Activated CD4-positive, alpha-beta memory T cell treated with anti-CD3 and anti-CD28 coated beads for 36 hours (primary cell): ENCODE measurements at places on chromosomes 11 and 22. TPM values are rescaled to one million over a fixed set of nuclear protein-coding genes. Genes with fewer than 3 reads are reported as not detected.

Gene PRG3
- not detected for total RNA-seq

GRCh38 chr11:68749229-68750123, 1.8 kb downstream of the TESMIN start:
- H3K4me1 ChIP-seq = peaks cover 12% of the 10 kb centered on the region
- peak overlapping the region; percentile 50 for H3K4me3 ChIP-seq
- H3K27me3 ChIP-seq = no peaks in the 10 kb centered on the region
- no peak overlapping the region for H3K27ac ChIP-seq
- no peaks in the 10 kb centered on the region for H3K36me3 ChIP-seq

DNA sequence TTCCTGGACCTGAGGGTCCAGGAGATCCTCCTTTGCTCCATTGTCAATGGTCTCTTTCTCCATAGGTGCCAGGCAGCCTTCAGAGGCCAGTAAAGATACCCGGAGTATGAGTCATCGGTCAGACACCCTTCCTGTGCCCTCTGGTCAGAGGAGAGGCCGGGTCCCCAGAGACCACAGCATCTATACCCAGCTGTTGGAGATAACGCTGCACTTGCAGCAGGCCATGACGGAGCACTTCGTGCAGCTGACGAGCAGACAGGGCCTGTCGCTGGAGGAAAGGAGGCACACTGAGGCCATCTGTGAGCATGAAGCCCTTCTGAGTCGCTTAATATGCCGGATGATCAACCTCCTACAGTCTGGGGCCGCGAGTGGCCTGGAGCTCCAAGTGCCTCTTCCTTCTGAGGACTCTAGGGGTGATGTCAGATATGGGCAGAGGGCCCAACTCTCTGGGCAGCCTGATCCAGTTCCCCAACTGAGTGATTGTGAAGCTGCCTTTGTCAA, at the start of gene ACCSL:
Gene ACCSL (plus strand): TSS at position 51 of the 501 bp plus-strand sequence. CDS start 56 bp downstream, at position 107.
- H3K4me3 ChIP-seq = no peak within 1 kb of the TSS
- H3K27ac ChIP-seq = no peak within 1 kb of the TSS
- H3K4me1 ChIP-seq = no peaks in the 10 kb centered on the region
- H3K27me3 ChIP-seq = peaks cover 6% of the 10 kb centered on the region
- DNase-seq = no peak

Gene SLC16A8
- total RNA-seq = 0.17 TPM

GRCh38 chr11:125111001-125111342, 454 bp downstream of the TMEM218 start:
- H3K27me3 ChIP-seq = no peaks in the 10 kb centered on the region
- H3K27ac ChIP-seq = peak overlapping the region; percentile 82
- H3K36me3 ChIP-seq = no peaks in the 10 kb centered on the region
- peak; percentile 22 for DNase-seq

DNA sequence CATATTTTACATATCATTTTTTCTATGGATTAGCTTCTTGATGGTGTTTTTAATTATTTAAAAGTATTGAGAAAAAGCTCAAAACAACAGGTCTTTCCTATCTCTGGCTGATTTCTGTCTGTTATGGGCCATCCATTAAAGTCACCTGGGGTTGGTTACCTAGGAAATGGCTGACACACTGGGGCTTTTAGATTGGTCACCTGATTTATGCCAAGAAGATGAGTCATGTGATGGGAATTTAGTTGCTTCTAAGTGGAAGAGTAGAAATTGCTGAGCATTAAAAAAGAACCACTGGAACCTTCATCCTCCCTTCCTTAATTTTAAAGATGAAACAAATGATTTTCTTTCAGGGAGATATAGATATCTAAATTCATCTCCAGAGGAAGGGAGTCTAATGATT, 48.8 kb upstream of the LARGE1 start:
- no peak overlapping the region for H3K4me3 ChIP-seq
- no peaks in the 10 kb centered on the region for H3K36me3 ChIP-seq
- no peak overlapping the region for H3K27ac ChIP-seq
- no peaks in the 10 kb centered on the region for H3K27me3 ChIP-seq

Gene TMEM25
- total RNA-seq = 13.0 TPM

- peaks cover 50% of the 10 kb centered on the region for H3K4me1 ChIP-seq
- peaks cover 36% of the 10 kb centered on the region for H3K36me3 ChIP-seq
- DNase-seq = no peak
- no peak overlapping the region for H3K4me3 ChIP-seq
- H3K27me3 ChIP-seq = no peaks in the 10 kb centered on the region
- no peak overlapping the region for H3K27ac ChIP-seq
These were observed 4.2 kb downstream of the FIBP start for GRCh38 chr11:65883786-65884715.

GRCh38 chr11:64238999-64239398, 1.9 kb upstream of the FKBP2 start:
- peak overlapping the region; percentile 39 for H3K27ac ChIP-seq
- peaks cover 41% of the 10 kb centered on the region for H3K4me1 ChIP-seq
- no peak for DNase-seq

GRCh38 chr11:87722756-87723565, 452.3 kb downstream of the RAB38 start:
- no peaks in the 10 kb centered on the region for H3K36me3 ChIP-seq
- no peak overlapping the region for H3K27ac ChIP-seq
- H3K27me3 ChIP-seq = no peaks in the 10 kb centered on the region
- H3K4me3 ChIP-seq = no peak overlapping the region
- H3K4me1 ChIP-seq = no peaks in the 10 kb centered on the region
- no peak for DNase-seq

GRCh38 chr11:75482931-75483469, 42.7 kb downstream of the GDPD5 start:
- no peak overlapping the region for H3K4me3 ChIP-seq
- H3K27ac ChIP-seq = no peak overlapping the region
- H3K36me3 ChIP-seq = no peaks in the 10 kb centered on the region
- no peaks in the 10 kb centered on the region for H3K4me1 ChIP-seq
- no peak for DNase-seq

Gene KCNJ11
- total RNA-seq = 0.57 TPM

DNA sequence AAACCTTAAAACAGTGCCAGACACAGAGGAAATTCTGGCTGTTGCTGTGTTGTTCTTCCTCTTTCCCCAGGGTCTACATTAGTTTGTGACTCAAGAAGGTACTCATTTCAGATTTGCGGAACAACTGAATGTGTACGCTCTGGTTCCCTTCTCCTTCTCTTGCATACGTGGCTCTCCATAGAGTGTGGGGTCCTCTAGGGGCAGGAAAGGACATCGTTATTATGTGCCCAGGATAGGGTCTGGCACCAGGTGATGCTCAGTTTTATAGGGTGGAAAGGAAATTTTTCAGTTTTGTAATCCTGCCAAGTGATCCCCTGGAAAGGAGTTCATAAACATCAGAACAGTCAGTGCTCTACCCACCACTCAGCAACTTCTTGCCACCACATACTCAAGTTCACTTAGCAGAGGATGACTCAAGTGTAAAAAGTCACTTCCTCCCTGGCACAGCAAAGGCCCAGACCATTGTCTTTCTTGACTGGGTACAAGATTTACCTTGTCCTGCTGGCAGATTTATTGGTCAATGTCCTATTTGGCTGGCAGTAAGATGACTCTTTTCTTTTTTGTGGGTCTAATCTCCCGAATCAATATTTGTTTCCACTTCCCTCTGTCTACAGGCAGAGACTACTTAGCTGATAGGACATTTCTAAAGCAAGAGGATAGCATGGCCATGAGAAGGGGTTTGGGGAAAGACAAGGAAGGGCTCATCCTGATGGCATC, 246.0 kb upstream of the TENM4 start:
- H3K27me3 ChIP-seq = no peaks in the 10 kb centered on the region
- no peaks in the 10 kb centered on the region for H3K36me3 ChIP-seq
- H3K4me3 ChIP-seq = no peak overlapping the region
- H3K4me1 ChIP-seq = no peaks in the 10 kb centered on the region
- no peak for DNase-seq

GRCh38 chr11:133659538-133660201, 127.4 kb upstream of the OPCML start:
- no peaks in the 10 kb centered on the region for H3K36me3 ChIP-seq
- no peaks in the 10 kb centered on the region for H3K4me1 ChIP-seq
- no peak overlapping the region for H3K4me3 ChIP-seq
- no peaks in the 10 kb centered on the region for H3K27me3 ChIP-seq
- no peak overlapping the region for H3K27ac ChIP-seq

DNA sequence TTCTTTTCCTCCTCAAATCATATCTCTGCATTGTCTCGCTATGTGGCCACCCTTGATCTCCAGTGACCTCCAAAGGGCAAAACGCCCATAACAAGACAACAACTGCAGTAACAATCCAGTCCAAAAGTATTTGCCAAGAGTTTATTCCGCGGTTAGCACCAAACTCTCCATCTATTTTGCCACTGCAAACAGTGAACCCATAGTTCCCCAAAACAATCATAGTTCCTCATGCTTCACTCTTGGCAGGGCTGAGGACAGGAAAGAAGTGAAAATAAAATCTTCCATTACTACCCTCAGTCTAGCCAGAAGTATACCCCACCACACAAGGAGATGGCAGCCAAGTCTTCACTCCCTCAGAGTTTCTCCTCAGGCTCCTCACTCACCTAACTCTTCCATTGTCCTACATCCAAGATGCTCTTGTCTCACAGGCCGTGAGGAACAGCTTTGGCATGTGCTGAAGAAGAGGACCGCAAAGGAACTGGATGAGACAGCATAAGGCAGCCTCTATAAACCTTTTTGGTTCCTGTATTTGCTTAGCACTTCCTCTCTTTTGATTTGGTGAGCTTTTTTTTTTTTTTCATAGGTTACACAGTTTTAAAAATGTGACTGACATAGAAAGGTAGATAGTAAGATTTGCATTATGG, at the start of gene LPXN:
Gene LPXN (minus strand): TSS at position 480 of the 644 bp plus-strand sequence. CDS start 84 bp downstream, at position 396.
- peaks cover 35% of the 10 kb centered on the region for H3K4me1 ChIP-seq
- peak; percentile 67 for DNase-seq
- peaks cover 36% of the 10 kb centered on the region for H3K36me3 ChIP-seq
- H3K27ac ChIP-seq = peak within 1 kb of the TSS; percentile 100

DNA sequence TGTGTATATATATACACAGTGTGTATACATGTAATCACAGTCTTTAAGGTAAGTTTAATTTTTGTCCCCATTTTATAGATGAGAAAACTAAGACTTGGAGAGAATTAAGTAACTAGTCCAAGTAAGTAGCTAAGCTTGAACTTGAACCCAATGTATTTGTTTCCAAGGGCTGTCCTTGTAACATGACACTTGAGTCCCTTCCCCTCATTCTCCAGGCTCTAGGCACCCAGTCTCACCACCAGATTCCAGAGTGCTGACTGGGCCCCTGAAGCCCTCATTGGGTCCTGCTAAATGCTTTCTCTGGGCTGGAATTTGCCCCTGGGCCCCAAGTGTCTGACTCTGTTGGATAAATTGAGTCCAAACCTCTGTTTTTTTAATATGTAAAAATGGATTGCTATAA, 45.5 kb downstream of the ADM start:
- no peak overlapping the region for H3K27ac ChIP-seq
- peaks cover 9% of the 10 kb centered on the region for H3K27me3 ChIP-seq
- H3K4me1 ChIP-seq = no peaks in the 10 kb centered on the region
- no peak for DNase-seq
- no peak overlapping the region for H3K4me3 ChIP-seq

DNA sequence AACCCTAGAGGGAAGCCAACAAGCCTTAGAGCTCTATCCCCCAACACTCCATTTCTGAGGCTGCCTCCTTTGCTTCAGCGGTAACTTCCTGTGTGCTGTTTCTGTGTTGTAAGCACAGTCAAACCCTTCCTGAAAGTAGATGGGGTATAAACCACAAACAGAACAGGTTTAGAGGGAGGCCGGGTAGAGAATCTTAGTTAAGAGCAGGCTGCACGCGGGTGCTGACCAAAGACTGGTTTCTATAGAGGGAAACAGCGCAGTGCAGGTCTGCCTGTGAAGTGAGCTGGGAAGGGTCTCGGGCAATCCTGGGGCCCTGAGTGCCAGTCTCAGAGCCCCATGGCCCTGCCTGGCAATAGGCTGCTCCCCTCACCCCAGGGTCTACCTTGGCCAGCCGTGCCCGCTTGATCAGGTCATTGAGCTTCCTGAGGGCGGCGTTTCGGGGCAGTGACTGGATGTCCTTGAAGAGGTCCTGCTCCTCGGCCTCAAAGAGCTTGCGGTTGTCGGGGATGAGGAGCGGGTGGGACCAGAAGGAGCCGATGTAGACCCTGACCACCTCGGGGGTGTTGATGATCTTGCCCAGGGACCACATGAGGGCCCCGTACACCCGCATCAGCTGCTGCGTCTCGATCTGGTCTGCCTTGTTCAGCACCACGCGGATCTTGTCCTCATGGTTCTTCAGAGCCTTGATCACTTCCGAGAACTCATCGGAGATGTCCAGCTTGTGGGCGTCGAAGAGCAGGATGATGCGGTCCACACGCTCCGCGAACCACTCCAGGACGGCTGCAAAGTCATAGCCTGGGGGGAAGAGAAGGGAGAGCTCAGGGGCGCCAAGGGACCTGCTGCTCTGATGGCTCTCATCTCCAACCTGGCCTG, 15.3 kb upstream of the CDC42BPG start:
- DNase-seq = peak; percentile 86
- peaks cover 51% of the 10 kb centered on the region for H3K36me3 ChIP-seq
- no peaks in the 10 kb centered on the region for H3K27me3 ChIP-seq
- H3K4me1 ChIP-seq = peaks cover 92% of the 10 kb centered on the region
- peak overlapping the region; percentile 72 for H3K4me3 ChIP-seq
- H3K27ac ChIP-seq = peak overlapping the region; percentile 96

DNA sequence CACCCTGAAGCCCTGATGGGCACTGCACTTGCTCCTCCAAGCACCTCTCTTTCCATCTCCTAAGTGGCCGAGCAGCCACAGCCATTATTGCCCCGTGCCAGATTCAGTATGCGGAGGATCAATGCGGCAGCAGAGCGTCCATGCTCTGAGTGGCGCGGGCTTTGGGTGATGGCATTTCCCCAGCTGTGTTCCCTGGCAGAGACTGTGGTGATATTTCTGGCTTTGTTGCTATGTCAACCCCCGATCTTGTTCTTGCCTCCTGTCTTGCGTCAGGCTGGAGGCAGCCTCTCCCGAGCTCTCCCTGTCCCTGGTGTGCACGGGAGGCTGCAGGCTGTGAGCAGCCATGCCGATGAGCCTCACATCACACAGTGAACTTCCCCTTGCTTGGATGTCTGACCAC, 1018.6 kb downstream of the TBC1D22A start:
- peaks cover 2% of the 10 kb centered on the region for H3K36me3 ChIP-seq
- no peak for DNase-seq

DNA sequence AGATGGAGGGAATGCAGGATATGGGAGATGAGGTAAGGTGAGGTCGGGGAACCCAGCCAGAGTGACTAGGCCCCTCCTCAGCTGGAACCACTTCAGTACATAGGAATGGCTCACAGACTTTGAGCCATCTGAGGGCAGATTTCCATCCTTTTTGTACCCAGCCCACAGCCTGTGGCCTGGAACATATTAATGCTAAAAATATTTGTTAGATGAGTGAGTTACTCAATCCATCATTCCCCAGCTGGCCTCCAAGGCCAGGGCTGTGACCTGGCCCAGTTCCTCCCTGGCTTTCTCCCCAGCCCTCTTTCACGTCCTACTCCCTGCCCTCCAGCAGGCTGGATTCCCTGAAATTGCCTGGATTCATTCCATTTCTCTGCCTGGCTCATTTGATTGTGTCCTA, 57.2 kb upstream of the PRDM11 start:
- no peaks in the 10 kb centered on the region for H3K27me3 ChIP-seq
- H3K4me3 ChIP-seq = no peak overlapping the region
- no peaks in the 10 kb centered on the region for H3K36me3 ChIP-seq
- H3K27ac ChIP-seq = no peak overlapping the region
- no peak for DNase-seq

GRCh38 chr11:62560566-62561103, 13.1 kb downstream of the EEF1G start:
- H3K27me3 ChIP-seq = no peaks in the 10 kb centered on the region
- H3K4me1 ChIP-seq = peaks cover 68% of the 10 kb centered on the region
- H3K4me3 ChIP-seq = no peak overlapping the region
- DNase-seq = peak; percentile 90
